ENCODE measurements at places on chromosomes 12 and 14.

DNA sequence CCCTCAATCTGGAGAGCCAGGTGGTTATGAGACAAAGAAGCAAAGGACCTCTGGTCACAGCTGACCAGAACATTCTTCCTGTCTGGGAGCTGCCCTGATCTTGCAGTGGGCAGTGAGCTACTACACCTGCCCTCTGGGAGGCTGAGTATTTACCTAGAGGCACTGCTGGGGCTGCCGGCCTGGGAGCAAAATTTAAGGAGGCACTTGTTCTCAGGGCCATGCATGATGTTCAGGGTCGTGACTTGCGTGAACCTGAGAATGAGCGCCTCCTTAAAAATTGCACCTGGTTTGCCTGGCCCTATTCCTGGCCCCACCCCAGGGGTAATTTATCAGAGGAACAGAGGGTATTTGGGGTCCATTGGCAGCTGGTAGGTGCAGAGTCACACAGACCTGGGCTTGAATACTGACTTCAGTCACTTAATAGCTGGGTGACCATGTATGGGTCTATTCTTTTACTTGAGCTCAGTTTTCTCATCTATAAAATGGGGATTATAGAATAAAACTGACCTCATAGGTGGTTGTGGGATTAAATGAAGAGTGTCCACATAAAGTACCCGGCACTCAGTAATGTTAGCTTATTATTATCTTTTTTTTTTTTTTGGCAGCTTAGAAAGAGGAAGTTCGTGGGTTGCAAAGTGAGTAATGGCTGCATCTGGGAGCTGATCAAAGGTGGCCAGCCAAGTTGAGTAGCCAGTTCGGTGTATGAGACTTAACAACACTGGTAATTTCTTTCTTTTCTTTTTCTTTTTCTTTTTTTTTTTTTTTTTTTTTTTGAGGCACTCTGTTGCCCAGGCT is 107.4 kb upstream of the MED13L start:
- DNase-seq = no peak

- no peak for DNase-seq
These were observed 11.0 kb downstream of the SPTLC2 start for GRCh38 chr14:77605392-77605972.

GRCh38 chr14:33918256-33918655 is 32.6 kb downstream of the EGLN3 start:
- DNase-seq = no peak

DNA sequence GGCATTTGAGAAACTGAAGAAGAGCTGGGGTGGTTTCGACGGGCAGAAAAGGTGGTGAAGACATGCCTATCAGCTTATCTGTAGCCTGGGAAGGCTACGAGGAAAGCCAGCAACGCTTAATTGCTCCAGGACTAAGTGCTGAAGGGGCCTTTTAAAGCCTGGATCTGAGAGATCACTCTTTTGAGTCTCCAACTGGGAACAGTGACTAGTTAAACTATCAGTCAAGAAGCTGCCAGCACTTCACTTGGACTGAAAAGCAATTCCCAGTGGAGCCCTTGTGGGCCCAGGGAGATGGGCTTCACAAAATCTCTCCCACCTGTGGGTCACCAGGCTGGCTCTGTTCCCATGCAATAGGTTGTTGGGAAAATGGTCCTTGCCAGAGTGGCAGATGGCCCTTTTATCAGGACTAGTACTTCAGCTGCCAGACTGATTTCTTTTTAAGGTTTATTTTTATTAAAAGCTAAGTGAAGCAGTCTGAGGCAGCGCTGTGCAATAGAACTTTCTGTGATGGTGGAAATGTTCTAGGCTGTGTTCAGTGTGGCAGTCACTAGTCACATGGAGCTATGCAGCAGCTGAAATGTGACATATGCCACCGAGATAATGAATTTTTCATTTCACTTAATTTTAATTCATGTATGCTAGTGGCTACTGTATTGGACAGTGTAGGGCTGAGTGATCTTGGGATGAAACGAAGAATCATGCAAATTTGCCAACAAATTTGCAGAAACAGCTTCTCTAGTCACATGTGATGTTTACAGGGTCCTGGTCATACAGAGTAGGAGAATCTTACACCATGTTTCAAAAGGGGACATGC is 276.8 kb downstream of the PCNX1 start:
- DNase-seq = no peak

DNA sequence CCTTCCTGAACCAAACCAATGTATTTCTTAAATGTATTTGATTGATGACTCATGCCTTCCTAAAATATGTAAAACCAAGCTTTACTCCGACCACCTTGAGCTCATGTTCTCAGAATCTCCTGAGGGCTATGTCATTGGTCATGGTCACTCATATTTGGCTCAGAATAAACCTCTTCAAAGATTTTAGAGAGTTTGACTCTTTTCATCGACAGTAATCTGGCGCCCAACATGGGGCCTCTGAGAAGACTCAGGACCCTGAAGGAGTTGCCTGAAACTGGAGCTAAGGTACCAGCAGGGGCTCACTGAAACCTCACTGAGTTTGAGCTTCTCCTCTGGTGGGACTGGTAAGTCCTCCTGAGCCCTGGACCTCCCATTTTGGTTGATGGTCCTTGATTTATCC is 17.2 kb upstream of the PSMC1 start:
- no peak for DNase-seq

DNA sequence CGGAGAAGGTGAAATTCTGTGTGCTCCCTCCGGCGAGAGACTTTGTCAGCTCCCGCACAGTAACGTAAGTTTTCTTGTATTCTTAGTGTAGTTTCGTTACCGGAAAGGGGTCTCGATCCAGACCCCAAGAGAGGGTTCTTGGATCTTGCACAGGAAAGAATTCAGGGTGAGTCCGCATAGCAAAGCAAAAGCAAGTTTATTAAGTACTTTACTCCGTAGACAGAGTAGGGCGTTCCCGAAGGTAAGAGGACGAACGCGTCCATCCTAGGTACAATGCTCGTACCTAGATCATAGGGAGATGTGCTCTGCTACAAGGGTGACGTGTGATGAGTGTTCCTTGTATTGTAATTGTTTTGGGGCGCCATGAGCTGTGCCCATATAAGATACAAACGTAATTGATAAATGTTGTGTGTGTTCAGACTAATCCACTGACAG is 293 bp downstream of the IFI27L1 start:
- no peak for DNase-seq

Data from stimulated activated CD4-positive, alpha-beta T cell treated with anti-CD3 and anti-CD28 coated beads, Interleukin-1b, Interleukin-23, amount 100 ng/mL, for 1 hour (primary cell).